ENCODE measurements at places on chromosomes 7 and 10. TPM values are rescaled to one million over a fixed set of nuclear protein-coding genes. Genes with fewer than 3 reads are reported as not detected.

- DNase-seq: no peak
These were observed 192.2 kb downstream of the CUX1 start for GRCh38 chr7:102009628-102010027.

Gene CYP2W1
- not detected for polyA plus RNA-seq

Gene LIPJ
- not detected for polyA plus RNA-seq

DNA sequence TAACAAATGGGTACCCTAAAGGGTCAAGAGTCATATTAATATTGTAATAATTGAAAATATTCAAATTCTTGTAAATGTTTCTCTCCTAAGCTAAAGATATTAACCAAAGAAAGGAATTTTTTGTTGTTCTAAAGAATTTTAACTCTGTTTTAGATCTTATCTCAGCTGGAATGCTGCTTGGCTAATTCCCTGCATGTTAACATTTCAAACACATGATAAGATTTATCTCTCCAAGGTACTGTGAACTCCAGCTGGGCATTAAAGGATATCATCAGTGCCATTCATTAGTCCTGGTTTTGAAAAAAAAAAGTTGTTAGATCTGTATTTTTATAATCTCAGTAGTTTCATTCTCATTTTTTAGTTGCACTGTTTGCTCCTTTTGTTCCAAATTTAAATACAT, 76.9 kb downstream of the MAPK8 start:
- DNase-seq: no peak

Data from H1 (cell line).